Activated CD4-positive, alpha-beta T cell treated with anti-CD3 and anti-CD28 coated beads for 36 hours (primary cell): ENCODE measurements at places on chromosomes 6 and 20. TPM values are rescaled to one million over a fixed set of nuclear protein-coding genes. Genes with fewer than 3 reads are reported as not detected.

- DNase-seq, result no peak
Measured at GRCh38 chr20:47713878-47714450, 71.3 kb downstream of the SULF2 start.

GRCh38 chr20:59177266-59178250 is 13.9 kb downstream of the ZNF831 start:
- peak; percentile 69 for DNase-seq

DNA sequence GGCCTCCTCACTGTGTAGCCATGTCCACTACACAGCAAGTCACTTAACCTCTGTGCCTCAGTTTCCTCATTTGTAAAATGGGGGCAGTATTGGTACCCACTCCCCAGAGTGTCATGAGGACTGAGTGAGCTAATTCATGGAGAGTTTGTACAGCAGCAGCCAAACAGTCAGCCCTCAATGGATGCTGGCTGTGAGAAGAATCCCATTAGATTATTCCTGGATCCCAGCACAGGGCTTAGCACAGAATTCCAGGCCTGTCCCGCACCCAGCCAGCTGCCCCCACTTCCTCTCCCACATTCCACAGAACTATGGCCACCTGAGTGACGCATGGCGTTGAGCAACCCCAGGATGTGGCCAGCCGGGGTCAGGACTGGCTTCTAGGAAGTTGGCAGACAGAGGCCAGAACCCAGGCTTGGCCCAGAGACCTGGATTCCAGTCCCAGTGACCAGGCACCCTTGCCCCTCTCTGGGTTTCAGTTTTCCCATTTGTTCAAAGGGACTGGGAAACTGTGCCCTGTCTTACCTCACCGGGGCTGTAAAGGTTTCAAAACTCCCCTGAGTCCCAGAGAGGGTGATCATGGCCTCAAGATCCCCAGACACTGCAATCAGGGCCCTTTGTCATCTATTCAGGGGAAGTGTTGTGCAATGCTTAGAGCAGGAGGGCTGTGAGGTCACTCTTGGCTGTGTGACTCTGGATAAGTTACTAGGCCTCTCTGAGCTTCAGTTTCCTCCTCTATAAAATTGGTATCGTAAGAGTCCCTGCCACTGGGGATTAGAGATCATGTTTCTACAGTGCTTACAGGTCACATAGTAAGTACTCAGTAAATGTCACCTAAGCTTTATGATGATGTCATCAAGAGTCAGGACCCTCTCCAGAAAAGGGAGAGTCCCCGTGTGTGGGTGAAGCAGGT is 3.0 kb upstream of the TGM2 start:
- no peak for DNase-seq

GRCh38 chr6:84027340-84028181 is 6.0 kb upstream of the MRAP2 start:
- no peak for DNase-seq

- no peak for DNase-seq
Measured at GRCh38 chr6:143961066-143961465, 47.0 kb downstream of the PLAGL1 start.

DNA sequence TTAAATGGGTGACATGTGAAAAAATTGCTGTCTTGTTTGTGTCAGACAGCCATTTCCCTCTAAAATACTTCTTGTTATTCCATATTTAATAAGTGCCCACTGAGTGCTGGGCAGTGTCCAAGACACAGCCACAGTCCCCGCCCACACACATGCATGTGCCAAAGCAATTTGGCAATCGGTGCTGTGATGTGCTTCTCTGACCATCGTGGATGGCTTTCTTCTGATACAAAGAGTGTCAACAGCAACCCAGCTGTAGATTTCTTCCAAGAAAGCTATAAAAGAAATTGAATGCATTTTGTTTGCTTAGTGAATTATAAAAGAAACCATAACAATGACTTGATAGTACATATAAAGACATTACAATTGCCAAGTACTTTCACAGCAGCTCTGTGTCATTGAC is 140.5 kb upstream of the ATXN1 start:
- DNase-seq, result no peak

DNA sequence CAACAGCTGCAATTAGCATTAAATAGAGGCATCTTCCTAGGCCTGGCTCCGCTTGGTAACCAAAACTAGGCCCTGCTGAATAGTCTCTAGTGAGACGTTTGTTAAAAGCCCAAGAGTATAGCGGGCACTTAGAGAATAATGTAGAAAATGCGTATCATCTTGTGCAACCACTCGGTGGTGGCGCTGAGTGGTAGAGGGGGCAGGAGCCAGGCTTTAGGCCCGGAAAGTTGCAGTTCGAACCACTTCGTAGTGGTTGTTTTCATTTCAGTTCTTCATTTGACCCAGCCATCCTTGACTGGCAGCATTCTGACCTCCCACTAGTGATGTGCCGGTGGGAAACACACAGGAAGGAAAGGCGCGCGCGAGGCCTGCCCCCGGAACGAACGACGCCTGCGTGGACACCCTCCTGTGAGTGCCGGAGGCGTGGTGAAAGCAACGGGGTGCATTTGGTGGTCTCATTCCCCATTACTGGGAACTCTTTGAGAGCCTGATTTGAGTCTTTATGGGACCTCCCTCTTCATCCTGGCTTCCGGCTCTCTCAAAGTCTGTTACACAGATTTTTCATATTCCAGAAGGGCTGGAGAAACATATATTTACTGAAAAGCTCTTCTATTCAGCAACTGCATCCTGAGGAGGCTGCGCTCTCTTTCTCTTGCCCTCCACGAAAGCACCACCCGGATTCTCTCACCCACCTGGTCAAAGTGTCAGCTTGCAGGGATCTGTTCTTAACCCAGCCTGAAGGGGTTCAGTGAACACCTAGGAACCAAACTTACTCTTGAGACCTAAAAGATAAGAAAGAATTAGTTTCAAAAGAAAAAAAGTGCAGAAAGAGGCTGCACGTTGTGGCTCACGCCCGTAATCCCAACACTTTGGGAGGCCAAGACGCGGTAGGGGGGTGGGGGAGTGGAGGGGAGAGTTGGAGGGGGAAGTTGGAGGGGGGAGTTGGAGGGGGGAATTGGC is 18.2 kb downstream of the GPX5 start:
- DNase-seq, result peak; percentile 47

GRCh38 chr6:24963887-24964570 is 28.3 kb upstream of the RIPOR2 start:
- DNase-seq, result no peak

GRCh38 chr6:27617700-27618689 is 145.1 kb upstream of the ZNF184 start:
- peak; percentile 43 for DNase-seq

DNA sequence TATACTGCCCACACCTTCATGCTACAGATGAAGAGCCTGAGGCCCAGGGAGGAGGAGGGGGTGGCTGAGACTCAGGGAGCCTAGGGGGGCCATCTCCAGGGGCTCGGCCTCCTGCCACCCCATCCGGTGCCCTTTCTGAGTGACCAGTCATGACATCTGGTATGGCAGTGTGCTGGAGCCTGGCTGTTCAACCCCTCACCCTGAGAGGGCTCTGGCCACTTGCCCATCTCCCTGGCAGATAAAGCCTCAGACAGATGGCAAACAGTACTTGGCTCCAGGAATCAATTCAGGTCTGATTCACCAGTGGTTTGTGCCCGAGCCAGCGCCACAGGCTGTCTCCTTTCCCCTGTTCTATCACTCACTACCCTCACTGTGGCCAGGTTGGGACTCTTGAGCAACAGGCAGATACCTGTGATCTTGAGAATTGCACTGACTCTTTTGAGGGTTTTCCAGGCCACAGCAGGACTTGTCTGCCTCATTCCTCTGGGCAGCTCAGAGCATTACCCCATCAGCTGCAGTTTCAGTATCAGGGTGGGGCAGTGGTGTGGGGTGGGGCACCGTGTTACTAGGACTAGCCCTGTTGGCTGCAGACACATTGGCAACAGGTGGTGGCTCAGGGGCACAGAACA is 22.8 kb downstream of the SRSF3 start:
- DNase-seq, result peak; percentile 26

- peak; percentile 26 for DNase-seq
Measured at GRCh38 chr6:3813150-3813780, 35.9 kb upstream of the FAM50B start.

- no peak for DNase-seq
Measured at GRCh38 chr6:79627422-79627821, 3.7 kb upstream of the SH3BGRL2 start.

- DNase-seq, result no peak
Measured at GRCh38 chr6:154993026-154993425, 2.1 kb upstream of the TIAM2 start.

GRCh38 chr6:71474942-71475341 is 186.3 kb downstream of the OGFRL1 start:
- no peak for DNase-seq

DNA sequence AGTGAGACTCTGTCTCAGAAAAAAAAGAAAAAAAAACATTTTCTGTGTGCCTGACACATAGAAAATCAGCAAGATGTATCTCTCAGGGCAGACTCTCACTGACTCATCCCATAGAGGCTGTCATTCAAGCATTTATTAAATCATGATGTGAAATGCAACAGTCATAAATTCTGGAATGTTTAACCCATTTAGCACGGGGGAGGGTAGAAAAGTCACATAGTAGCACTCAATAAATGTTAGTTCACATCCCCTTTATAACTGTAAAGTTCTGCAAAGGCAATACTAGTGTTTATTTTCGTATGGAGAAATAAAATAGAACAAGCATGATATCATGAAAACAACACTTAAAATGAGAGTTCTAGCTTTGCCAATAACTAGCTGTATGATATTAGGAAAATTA is 15.5 kb upstream of the CARMIL1 start:
- no peak for DNase-seq

GRCh38 chr6:52420668-52421358 is 671 bp downstream of the EFHC1 start:
- DNase-seq, result no peak

- DNase-seq, result no peak
Measured at GRCh38 chr6:14925699-14926026, 320.2 kb upstream of the JARID2 start.

DNA sequence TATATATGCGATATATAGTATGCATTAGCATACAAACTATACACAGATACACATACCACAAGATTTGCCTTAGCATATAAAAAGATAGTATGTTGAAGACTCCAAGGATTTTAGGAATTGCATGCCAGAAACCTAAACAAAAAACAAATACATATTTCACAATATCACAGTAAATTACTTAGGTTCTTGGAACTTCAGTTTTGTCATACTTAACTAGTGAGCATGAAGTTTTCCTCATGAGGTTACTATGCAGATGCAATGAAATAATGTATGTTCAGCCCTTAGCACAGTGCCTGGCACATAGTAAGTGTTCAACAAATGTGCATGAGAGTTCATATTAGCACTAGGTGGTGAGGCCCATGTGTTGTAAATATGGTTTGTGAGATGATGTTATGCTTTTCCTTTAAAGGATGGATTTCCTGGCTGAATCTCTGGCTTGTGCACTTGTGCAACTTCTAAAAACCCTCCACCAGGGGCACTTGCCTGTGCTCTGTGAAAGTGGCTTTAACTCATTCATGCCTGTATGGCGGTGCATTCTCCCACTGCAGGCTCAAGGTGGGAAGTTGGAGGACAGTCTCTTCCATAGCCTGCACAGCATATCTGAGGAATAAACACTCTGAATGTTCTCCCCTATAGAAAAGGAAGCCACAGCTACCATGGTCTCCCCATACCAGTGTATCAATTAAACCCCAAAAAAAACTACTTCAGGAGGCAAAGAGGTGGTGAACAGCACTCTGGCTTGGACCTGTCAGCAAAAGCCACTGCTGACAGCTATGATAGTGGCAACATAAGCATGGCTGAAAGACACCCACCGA is 624.1 kb upstream of the CDH4 start:
- DNase-seq, result no peak

GRCh38 chr20:45229264-45230056 is 8.3 kb downstream of the SEMG2 start:
- DNase-seq, result peak; percentile 82

GRCh38 chr20:37542281-37542680 is 14.6 kb upstream of the BLCAP start:
- DNase-seq, result no peak

GRCh38 chr20:31587545-31588389 is 17.3 kb upstream of the ID1 start:
- DNase-seq, result peak; percentile 34

GRCh38 chr20:32737371-32738223 is 5.7 kb downstream of the COMMD7 start:
- DNase-seq, result peak; percentile 59

DNA sequence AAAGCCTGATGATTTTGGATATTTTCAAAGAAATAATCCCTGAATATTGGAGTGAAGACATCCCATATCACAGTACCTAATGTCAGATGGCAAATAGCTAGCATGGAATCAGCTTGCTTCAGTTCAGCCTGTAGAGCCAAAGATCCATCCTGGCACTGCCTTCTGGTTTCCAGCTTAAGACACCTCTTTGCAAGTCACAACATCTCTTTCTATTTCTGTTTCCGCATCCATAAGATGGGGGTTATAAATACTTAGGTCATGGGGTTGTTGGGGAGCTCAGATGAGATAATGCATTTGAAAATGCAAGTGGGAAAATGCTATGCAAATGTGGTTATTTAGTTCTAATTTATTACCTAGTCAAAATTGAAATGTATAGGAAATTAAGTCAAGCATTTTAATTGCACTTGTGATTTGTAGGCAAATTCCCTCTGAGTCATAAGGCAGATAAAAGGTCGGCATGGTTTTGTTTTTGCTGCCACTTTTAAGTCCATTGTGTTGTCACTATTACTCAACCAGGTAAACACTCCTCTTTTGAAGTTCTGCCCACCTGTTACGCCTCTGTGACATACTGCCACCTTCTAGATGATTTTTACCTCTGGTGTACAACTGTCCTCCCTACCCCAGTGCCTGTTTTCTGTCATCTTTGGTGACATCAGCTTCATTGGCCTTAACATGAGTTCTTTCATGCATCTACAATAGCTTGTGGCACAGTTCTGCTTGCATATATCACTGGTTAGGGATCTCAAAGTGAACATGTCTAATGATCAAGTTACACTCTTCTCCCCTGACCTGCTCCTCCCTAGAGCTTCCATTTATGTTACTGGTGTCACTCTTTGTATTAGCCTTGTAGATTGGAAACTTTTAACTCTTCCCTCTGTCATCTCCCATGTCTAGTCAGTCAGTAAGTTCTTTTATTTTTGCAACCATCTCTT is 96.6 kb downstream of the CDKAL1 start:
- DNase-seq, result peak; percentile 46

Gene HSPA12B
- total RNA-seq, result not detected

Gene BCAS4
- 17.0 TPM for total RNA-seq

Gene C6orf58
- not detected for total RNA-seq

Gene SLC17A3
- total RNA-seq, result 0.33 TPM

Gene MDFI
- total RNA-seq, result not detected

Gene PDE10A
- total RNA-seq, result not detected

Gene SNX21
- total RNA-seq, result 1.4 TPM

Gene NKAPL
- total RNA-seq, result 0.14 TPM

Gene ELOVL4
- 1.6 TPM for total RNA-seq

Gene ZNF334
- 4.9 TPM for total RNA-seq

Gene SNAP91
- total RNA-seq, result not detected

Gene UST
- total RNA-seq, result 2.2 TPM

Gene DUSP22
- 33.2 TPM for total RNA-seq
